Activated CD4-positive, alpha-beta T cell treated with anti-CD3 and anti-CD28 coated beads, Interleukin-2, amount 10 ng/mL, durations not matched to agents 24 days and 14 days (primary cell): ENCODE measurements at places on chromosomes 16 and 17. TPM values are rescaled to one million over a fixed set of nuclear protein-coding genes. Genes with fewer than 3 reads are reported as not detected.
A peak's percentile ranks its signal among the peaks of the same experiment; 100 is the strongest.

GRCh38 chr17:72761431-72761830, 331.1 kb downstream of the SLC39A11 start:
- no peak for DNase-seq

DNA sequence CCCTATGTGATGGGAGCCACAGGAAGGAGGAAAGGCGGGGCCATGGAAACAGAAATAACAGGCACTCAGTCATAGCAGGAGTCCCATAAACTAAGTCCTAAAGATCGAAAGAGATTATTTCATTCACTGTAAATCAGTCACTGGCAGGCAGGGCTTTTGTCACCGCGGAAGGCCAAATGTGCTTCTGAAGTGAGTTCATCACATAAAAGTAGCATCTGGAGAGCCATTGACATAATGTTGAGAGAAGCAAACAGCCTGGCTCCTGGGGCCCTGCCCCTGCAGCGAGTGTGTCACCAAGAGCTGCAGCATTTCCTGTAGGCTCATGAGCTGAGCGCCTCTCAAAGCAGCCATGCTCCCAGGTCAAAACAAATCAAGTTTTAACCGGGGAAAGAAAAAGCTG, 476.2 kb downstream of the HAPSTR1 start:
- peak; percentile 55 for DNase-seq

- peak; percentile 64 for DNase-seq
These were observed 46.3 kb downstream of the PRKCA start for GRCh38 chr17:66348584-66349165.

FOXC2 gene
- not detected in 2 replicates for total RNA-seq

SLC16A5 gene
- total RNA-seq = 6.8 and 7.2 TPM in 2 replicates

GRCh38 chr17:7383742-7384488, 3.0 kb downstream of the TNK1 start:
- DNase-seq = peak; percentile 94

XYLT1 gene
- 13.0 and 14.7 TPM in 2 replicates for total RNA-seq

OTOP3 gene
- not detected in 2 replicates for total RNA-seq

- DNase-seq = no peak
These were observed 14.0 kb downstream of the ANKRD11 start for GRCh38 chr16:89476379-89476778.

DNA sequence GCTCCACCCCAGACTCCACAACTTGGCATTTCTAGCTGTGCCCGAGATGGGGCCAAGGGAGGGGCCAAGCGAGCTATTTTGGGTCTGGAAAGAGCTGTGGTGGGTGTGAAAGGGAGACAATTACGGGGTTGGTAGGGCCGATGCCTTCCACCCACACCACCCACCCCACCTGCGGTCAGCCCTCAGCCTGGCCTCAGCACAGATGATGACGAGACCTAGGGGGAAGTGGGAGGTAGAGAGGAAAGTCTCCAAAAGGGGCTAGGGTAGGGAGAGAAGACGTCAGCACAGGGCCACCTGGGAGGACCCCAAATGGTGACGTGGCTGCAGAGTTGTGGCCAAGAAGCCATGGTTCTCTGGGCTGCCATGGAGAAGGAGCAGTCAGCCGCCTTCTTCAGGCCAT, 83.1 kb downstream of the SDK2 start:
- DNase-seq = no peak
